Right ventricle myocardium superior (tissue), 1 donor: ENCODE measurements at places on chromosomes 7 and 10. TPM values are rescaled to one million over a fixed set of nuclear protein-coding genes. Genes with fewer than 3 reads are reported as not detected.

RELN gene
- total RNA-seq, result 0.56 TPM

CPVL gene
- 37.5 TPM for total RNA-seq

MALRD1 gene
- 1.1 TPM for total RNA-seq

AGR2 gene
- total RNA-seq, result not detected

DNA sequence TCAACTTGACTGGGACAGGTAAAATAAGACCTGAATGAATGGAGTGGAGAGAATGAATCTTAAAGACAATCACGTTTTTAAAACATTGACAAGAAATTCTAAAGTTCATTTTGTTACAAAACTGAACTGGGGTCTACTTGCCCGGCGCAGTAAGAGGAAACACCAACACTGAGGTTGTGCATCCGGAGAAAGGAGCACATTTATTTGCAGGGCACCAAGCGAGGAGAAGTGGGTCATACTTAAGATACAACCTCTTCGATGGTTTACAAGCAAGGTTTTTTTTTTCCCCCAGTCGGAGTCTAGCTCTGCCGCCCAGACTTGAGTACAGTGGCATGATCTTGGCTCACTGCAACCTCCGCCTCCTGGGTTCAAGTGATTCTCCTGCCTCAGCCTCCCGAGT lies 3.4 kb upstream of the REPIN1 start:
- no peak for DNase-seq

- DNase-seq, result no peak
These were observed 64.9 kb downstream of the TBXAS1 start for GRCh38 chr7:139893999-139894398.

- DNase-seq, result no peak
These were observed 33.9 kb downstream of the BNIP3 start for GRCh38 chr10:131947631-131948347.

FOXI2 gene
- total RNA-seq, result not detected

GRCh38 chr10:4519658-4520402 lies 306.2 kb upstream of the AKR1E2 start:
- DNase-seq, result no peak

CSGALNACT2 gene
- total RNA-seq, result 6.6 TPM

GRCh38 chr7:157445246-157445955 lies 108.6 kb downstream of the DNAJB6 start:
- DNase-seq, result no peak

GRCh38 chr7:95772771-95773581 lies 622 bp downstream of the DYNC1I1 start:
- peak; percentile 60 for DNase-seq

TDRD1 gene
- 5.8 TPM for total RNA-seq

- no peak for DNase-seq
These were observed 124.0 kb downstream of the REEP3 start for GRCh38 chr10:63645195-63645594.

GRCh38 chr7:114298011-114298410 lies 116.6 kb upstream of the FOXP2 start:
- no peak for DNase-seq

HABP2 gene
- 0.24 TPM for total RNA-seq

- no peak for DNase-seq
These were observed 141.7 kb downstream of the NRCAM start for GRCh38 chr7:108314551-108314950.

DNA sequence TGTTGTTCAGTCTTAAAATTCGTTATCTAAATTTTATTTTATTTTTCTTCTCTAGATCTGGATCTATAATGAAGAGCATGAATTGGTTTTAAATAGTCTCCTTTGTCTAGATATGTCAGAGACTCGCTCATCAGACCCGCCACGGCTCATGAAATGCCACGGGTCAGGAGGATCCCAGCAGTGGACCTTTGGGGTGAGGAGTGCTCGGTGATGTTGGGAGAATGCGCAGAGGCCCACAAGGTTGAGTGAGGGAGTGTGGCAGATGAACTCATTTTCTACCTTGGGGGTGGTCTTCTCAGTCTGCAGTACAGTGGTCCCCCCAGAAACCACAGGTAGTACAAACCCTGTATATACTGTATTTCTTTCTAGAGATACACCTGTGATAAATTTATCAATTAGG lies 95.3 kb downstream of the GALNT11 start:
- DNase-seq, result no peak

DNA sequence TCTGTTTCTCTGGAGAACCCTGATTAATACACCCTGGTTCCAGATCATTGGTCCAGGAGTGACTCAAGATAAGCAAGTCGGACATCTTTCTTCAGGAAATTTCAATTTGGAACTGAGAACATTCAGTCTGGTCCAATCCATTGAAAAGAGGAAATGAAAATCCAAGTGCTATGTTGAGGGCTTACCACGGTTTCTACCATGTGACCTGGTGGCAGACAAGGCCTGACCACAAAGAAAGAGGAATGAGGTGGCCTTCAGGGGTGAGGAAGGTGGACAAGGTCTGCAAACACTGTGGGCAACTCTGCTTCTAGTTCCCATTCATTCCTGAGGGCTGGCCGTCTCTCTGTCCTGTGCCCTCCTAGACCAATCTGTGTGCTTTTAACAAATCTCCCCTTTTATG lies 149.2 kb upstream of the GHITM start:
- no peak for DNase-seq

- DNase-seq, result no peak
These were observed 40.3 kb downstream of the COL13A1 start for GRCh38 chr10:69842020-69842419.

GRCh38 chr10:24156686-24157085 lies 52.3 kb upstream of the KIAA1217 start:
- DNase-seq, result no peak

DNA sequence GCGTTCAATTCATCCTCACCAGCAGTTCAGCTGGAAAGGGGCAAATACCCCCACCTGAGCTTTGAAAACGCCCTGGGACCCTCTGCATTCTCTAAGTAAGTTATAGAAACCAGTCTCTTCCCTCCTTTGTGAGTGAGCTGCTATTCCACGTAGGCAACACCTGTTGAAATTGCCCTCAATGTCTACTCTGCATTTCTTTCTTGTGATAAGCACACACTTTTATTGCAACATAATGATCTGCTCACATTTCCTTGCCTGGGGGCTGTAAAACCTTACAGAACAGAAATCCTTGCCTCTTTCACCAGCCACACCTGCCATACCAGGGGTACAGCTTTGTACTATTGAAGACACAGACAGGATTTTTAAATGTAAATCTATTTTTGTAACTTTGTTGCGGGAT lies 155.8 kb upstream of the LANCL2 start:
- no peak for DNase-seq

- no peak for DNase-seq
These were observed 5.0 kb downstream of the SPRN start for GRCh38 chr10:133419211-133419950.

ARMC3 gene
- total RNA-seq, result not detected

DNA sequence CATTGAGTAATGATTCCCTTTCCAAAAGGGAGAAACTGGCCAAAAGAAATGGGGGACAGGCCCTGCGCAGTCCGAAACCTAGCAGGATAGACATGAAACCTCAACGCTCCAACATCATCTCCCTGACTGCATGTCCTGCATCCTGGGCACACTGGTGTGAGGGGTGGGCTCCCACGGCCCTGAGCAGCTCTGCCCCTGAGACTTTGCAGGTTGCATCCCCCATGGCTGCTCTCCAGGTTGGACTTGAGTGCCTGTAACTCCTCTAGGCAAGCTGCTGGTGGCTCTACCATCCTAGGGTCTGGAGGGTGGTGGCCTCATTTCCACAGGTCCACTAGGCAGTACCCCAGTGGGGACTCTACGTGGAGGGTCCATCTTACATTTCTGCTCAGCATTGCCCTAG lies 16.3 kb upstream of the CRYGN start:
- no peak for DNase-seq

GRCh38 chr7:50674896-50675835 lies 107.5 kb downstream of the GRB10 start:
- no peak for DNase-seq

ITPRID1 gene
- total RNA-seq, result not detected

DNA sequence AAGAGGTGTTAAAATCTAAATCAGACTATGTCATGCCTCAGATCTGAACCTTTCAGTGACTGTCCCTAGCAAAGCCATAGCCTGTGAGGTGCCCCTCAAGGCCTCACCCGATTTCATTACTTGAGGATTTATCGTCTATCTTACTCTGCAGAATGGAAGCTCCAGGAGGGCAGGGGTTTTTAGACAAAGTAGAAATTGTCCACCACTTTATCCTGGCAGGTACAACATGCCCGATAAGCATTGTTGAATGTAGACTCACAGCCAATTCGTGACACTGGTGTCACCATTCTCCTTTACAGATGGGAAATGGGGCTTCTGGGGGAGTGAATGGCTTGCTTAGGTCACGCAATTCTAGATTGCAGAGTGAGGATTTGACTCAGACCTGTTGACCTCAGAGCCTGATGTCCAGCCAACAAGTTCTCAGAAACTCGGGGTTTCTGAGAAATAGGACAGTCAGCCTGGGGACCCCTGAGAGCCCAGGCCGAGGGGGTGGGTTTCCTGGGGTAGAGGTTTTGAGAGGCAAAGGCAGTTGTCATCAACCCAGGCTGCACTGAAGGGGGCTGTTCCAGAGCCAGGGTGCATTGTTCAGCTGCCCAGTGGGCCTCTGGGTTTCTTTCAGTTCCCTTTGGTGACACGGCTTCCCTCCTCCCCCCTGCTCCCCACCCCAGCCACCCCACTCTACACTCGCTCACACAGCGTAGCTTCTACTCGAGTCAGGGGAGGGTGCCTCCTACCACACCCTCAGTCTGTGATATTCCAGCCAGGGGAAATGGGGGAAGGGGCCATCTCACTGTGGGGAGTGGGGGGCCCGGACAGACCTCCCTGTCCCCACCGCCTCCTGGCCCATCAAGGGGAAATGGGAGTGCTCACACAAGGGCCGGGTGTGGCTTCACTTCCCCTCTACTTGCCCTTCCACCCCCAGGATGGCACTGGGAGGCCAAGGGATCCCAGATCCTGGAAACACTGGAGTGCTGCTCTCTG lies 3.1 kb upstream of the IRF5 start:
- DNase-seq, result peak; percentile 49

NANOS1 gene
- 10.0 TPM for total RNA-seq

ELMO1 gene
- total RNA-seq, result 11.9 TPM

DNA sequence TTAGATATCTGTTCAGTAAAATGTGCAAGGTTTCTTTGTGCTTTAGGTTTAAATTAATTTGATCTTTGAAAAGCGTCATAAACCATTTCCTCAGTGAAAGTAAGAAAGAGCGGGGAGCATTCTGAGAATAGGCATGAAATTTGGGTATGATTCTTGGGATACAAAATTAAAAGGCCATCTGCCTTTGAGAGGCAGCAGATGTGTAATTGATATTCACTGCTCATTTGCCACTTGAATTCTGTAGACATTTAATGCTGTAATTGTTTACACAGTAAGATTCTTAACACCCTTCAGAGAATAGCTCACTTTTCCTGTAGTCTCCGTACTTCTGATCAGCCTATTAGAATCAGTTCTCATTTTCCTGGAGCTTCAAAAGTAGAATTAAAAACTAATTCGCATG lies 18.7 kb downstream of the FRMD4A start:
- DNase-seq, result no peak

DNA sequence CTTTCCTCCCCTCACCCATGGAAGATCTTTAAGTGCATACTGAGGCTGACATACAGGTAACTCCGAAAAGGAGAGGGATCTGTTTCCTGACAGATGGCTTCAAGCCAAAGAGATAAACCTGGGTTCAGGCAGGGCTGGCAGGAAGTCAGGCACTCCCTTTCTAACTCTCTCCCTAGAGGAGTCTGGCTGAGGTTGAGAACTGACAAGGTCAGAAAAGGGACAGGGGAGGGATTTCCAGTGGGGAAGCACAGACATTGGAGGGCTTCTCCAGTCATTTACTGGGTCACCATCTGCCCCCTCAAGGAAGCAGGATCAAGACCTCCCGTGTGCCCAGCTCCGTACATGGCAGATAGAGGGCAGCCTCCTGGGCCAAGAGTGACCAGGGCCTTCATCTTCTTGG lies 31.6 kb downstream of the TLX1 start:
- no peak for DNase-seq

GRCh38 chr7:50766849-50767207 lies 15.9 kb downstream of the GRB10 start:
- no peak for DNase-seq

GRCh38 chr10:18364987-18365775 lies 225.0 kb downstream of the CACNB2 start:
- DNase-seq, result no peak

DNA sequence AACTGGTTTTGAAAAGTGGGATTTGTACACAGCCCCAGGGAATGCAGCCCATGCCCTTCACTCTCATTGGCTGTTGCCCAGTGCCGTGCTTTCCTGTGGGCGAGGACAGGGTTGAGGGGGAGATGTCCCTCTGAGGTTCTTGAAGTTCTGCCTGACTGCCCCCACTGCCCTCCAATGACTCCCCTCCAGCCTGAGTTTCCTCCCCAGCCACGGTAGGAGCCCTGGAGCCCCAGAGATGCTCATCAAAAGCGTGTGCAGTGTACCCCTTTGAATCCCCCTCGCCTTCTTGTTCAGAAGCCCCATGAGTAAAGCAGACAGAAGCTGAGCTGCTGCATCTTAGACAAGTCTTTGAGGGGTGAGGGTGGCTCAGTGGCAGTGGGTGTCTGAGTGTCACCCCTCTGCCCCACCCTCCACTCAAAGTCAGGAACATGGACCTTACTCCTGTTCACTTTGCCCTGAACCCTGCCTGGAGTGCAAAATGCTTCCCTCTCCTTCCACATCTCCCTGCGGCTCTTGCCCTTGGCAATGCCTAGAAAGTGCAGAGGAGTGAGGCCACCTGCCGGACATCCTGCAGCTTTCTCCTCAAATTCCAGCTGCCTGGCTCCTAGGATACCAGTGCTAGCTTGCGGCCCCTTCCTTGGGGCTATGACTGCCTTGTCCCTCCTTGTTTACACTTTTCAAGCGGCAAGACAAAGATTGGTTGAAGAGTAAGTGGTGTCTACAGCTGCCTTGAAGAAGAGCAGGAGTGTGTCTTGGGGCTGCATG lies 19.9 kb downstream of the FAM241B start:
- no peak for DNase-seq

- DNase-seq, result no peak
These were observed 88.7 kb downstream of the OSBPL3 start for GRCh38 chr7:24891311-24891735.

GRCh38 chr7:86818903-86819302 lies 175.2 kb downstream of the GRM3 start:
- no peak for DNase-seq

PTPRN2 gene
- 1.2 TPM for total RNA-seq

GRCh38 chr10:131049016-131049415 lies 262.5 kb downstream of the TCERG1L start:
- DNase-seq, result no peak

- no peak for DNase-seq
These were observed 10.6 kb upstream of the LYZL2 start for GRCh38 chr10:30639946-30640786.

TMEM270 gene
- total RNA-seq, result not detected

PRR15 gene
- total RNA-seq, result not detected

FRMD4A gene
- 33.2 TPM for total RNA-seq

CLRN3 gene
- not detected for total RNA-seq
